ENCODE measurements at places on chromosomes 13 and 19.

DNA sequence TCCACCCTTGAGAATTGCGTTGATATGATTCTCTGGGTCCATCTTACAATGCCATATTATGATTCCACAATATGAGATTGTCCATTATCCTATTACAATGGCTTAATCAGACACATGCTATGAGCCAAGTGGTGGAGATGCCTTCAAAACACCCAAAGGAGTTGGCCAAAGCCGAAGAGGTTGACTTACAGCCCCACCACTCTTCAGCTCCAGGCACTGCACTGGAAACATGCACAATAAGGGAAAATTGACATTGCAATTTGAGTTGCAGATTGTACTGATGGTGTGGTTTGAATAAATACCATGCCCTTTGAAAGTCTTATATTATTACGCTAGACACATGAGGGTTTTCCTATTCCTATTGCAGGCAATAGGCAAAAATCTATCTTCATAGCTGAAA, 75.4 kb upstream of the TNFSF11 start:
- no peak overlapping the region for H3K27ac ChIP-seq
- H3K36me3 ChIP-seq: no peaks in the 10 kb centered on the region
- no peak for DNase-seq
- H3K27me3 ChIP-seq: no peaks in the 10 kb centered on the region

DNA sequence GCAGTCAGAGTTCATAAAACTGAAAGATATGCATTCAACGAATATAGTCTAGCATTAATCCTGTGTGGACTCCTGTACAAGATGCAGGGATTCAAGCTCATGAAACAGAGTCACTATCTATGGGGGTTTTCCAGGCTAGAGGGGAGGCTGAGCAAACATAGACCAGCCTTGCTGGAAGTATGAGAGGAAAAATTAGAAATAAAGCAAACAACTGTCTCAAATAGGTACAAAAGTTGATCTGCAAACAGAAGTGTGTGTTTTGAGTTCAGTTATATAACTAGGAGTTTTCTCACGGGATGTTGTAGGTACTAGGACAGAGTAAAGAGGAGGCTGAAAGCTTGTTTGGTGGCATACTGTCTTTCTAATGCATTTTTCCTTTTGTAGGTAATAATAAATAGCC, 8.5 kb upstream of the LGALS14 start:
- H3K36me3 ChIP-seq: no peaks in the 10 kb centered on the region
- no peak overlapping the region for H3K27ac ChIP-seq
- no peak overlapping the region for H3K4me3 ChIP-seq
- H3K27me3 ChIP-seq: no peaks in the 10 kb centered on the region
- no peak for DNase-seq
- no peaks in the 10 kb centered on the region for H3K4me1 ChIP-seq

DNA sequence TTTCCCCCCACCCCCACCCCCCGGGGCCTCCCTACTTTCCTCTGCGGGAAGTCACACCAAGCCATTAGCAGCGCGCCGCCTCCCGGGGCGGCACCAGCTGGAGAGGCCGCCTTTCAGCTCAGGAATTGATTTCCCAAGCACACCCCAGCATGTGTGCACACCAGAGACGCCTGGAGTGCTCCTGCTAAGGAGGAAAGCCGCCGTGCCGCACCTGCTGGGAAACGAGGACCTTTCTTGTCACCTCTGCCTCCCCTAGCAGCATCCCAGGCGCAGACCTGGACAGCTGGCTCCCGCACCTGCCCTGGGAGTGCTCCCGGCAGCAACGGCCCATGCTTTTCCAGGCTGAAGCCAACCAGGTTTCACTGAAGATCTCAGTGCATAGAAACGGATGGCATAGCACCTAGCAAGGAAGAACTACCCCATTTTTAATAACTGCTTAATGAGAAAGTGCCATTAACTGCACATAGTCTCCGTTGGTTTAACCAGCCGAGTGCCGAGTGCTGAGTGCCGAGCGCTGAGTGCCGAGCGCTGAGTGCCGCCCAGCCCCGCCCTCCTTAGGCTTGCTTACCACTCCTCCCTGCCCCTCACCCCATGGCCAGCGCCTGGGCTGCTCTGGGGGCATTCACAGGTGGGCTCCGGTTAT, 165.0 kb downstream of the USP12 start:
- peaks cover 21% of the 10 kb centered on the region for H3K4me1 ChIP-seq
- no peaks in the 10 kb centered on the region for H3K36me3 ChIP-seq
- H3K27me3 ChIP-seq: peaks cover 19% of the 10 kb centered on the region
- H3K4me3 ChIP-seq: peak overlapping the region; percentile 51
- no peak overlapping the region for H3K27ac ChIP-seq
- no peak for DNase-seq

GRCh38 chr13:80962855-80963254, 621.9 kb upstream of the SPRY2 start:
- no peak overlapping the region for H3K27ac ChIP-seq
- no peak for DNase-seq
- no peak overlapping the region for H3K4me3 ChIP-seq
- no peaks in the 10 kb centered on the region for H3K4me1 ChIP-seq

- DNase-seq: no peak
- H3K4me3 ChIP-seq: no peak overlapping the region
- no peaks in the 10 kb centered on the region for H3K27me3 ChIP-seq
- H3K4me1 ChIP-seq: peaks cover 51% of the 10 kb centered on the region
- H3K36me3 ChIP-seq: no peaks in the 10 kb centered on the region
- H3K27ac ChIP-seq: no peak overlapping the region
Measured at GRCh38 chr13:48184260-48184659, 48.7 kb upstream of the ITM2B start.

- no peaks in the 10 kb centered on the region for H3K4me1 ChIP-seq
- DNase-seq: no peak
- no peaks in the 10 kb centered on the region for H3K36me3 ChIP-seq
- no peaks in the 10 kb centered on the region for H3K27me3 ChIP-seq
Measured at GRCh38 chr13:40519637-40520036, 146.8 kb downstream of the FOXO1 start.
